ENCODE measurements at places on chromosomes 6 and 20.

GRCh38 chr20:52943185-52943841, 28.8 kb upstream of the TSHZ2 start:
- no peak for DNase-seq

- DNase-seq, result no peak
These were observed 45.2 kb downstream of the MUC22 start for GRCh38 chr6:31055441-31055840.

GRCh38 chr6:41716516-41717391, 18.7 kb downstream of the TFEB start:
- DNase-seq, result no peak

DNA sequence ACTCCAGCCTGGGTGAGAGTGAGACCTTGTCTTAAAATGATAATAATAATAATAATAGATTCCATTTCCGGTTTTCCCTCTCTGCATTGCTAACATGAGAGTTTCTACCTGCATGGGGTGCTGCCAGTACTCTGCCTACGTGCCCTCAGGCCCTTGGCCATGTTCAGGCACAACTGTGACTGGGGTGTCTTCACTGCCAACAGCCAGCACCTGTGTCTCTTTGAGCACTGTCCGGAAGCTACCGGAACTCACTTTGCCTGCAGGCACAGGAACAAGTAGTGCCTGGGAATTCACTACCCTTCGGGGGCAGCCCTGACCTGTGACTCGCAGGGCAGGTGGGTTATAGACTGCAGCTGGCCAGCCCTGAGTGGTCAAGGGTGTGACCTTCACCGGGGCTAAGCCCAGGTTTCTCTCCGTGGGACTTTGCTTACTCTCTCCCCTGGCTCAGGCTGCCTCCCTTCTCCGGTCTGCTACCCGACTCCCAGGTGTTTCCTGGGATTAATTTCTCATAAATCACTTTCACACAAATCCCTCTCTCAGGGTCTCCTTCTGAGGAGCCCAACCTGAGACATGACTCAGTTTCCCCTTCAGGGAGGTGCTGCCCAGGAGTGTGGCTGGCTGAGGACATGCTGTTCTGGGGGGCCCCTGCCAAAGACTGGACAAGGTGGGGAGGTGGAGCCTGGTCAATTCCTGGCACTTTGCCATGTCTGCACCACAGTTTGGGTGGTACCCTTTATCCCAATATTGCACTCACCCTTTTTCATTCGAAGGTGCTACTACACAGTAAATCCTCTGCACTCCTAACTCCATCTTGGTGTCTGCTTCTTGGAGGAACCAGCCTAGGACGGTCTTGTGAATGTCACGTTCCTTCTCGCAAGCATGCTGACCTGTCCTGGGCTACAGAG, 79.5 kb upstream of the RALGAPA2 start:
- DNase-seq, result no peak

DNA sequence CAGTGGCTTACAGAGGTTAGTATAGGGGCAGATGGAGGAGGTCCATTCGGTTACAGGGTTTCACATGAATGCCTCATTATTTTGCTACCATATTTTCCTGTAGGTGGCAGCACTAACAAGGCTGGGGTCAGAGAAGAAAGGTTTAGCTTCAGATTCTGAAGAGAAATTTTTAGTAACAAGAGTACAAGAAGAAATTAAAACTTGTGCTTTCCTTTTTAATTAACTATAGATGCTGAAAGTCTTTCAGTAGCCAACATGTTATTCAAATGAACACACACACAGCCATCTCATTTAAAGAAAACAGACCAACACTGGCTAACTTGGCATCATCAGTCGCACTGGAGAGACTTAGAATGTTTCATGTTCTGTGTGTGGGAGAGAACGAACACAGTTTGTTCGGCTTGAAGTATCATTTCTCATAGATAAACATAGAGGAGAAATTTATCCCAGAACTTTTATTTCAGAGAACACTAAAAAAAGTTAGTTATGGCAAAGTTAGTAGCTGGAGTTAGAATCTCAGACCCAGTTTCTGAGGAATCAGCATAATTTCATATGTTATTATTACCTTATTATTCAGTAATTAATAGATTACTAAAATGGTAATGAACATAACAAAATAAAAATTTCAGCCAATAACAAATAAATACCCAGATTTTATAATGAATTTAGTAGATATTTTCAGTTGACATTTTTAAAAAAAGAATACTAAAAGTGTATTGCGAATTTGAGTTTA, 314.0 kb upstream of the RSPO3 start:
- no peak for DNase-seq

All from activated naive CD4-positive, alpha-beta T cell (primary cell).